K562 (cell line): ENCODE measurements at places on chromosomes 7 and 10.

- DNase-seq, result no peak
Observed at GRCh38 chr10:96417441-96417840, 58.6 kb upstream of the OPALIN start.

DNA sequence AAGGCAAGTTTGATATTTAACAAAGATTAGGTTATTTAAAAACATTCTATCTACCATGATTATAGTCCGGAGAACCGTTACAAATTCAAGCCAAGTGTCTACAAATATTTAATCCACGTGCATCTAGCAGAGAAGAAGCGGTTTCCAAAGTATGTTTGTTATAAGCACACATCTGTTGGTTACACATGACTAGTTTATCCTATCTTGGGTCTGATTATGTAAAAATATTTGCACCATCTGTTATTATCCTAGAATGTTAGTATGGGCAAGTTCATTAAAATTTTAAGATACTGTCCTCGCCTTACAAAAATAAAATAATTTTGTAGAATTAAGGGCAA is 289.2 kb upstream of the VSTM2A start:
- no peak for DNase-seq

GRCh38 chr10:52523696-52524095 is 209.6 kb downstream of the DKK1 start:
- no peak for DNase-seq

DNA sequence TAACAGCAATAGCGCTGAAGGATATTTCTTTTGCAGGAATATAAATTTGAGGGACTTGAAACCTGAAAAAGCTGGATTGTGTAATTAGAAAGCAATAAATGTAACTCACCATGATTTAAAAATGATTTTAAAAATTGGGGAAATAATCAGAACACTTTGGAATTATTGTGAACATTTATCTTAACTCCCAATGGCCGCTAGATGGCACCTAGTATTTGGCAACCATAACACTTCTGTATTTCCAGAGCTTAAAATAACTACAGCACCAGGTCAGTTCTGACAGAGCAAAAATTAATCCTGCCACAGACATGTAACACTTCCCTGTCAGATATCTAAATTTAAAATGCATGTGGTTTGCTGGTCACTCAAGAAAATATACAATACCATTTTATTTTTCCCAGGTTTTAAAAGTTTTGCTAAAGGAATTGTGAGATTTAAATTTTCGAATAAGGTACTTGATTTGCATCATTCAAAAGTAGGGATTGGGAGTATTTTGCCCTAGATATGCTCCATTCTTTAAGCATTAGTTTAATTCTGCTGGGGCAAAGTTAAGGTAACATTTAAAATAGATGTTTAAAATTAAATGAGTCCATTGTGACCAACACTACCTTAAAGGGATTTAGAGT is 144.5 kb downstream of the PPP1R3A start:
- DNase-seq, result peak; percentile 35

DNA sequence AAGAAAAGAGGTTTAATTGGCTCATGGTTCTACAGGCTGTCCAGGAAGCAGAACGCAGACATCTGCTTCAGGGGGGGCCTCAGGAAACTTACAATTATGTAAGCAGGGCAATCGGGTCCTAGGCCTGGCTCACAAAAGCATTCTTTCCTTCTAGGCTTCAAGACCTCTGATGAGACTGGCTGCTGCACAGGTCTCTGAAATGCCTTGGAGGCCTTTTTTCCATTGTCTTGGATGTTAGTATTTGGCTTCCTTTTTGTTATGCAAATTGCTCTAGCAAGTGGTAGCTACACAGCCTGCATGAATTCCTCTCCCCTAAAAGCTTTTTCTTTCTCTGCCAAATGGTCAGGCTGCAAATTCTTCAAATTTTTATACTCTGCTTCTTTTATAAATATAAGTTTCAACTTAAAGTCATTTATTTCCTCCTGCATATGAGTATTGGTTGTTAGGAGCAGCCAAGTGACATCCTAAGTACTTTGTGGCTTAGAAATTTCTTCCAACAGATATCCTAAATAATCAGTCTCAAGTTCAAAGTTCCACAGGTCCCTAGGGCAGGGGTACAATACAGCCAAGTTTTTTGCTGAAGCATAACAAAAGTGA is 83.1 kb upstream of the SEMA3A start:
- no peak for DNase-seq

DNA sequence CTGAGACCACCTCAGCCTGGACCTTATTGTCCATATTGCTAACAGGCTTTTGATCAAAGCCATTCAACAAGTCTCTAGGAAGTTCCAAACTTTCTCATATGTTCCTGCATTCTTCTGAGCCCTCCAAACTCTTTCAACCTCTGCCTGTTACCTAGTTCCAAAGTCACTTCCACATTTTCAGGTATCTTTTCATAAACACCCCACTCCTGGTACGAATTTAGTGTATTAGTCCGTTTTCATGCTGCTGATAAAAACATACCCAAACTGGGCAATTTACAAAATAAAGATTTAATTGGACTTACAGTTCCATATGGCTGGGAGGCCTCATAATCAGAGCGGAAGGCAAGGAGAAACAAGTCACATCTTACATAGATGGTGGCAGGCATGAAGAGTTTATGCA is 836.8 kb downstream of the SORCS1 start:
- DNase-seq, result no peak

- no peak for DNase-seq
Observed at GRCh38 chr10:114258274-114258840, 19.3 kb downstream of the VWA2 start.

DNA sequence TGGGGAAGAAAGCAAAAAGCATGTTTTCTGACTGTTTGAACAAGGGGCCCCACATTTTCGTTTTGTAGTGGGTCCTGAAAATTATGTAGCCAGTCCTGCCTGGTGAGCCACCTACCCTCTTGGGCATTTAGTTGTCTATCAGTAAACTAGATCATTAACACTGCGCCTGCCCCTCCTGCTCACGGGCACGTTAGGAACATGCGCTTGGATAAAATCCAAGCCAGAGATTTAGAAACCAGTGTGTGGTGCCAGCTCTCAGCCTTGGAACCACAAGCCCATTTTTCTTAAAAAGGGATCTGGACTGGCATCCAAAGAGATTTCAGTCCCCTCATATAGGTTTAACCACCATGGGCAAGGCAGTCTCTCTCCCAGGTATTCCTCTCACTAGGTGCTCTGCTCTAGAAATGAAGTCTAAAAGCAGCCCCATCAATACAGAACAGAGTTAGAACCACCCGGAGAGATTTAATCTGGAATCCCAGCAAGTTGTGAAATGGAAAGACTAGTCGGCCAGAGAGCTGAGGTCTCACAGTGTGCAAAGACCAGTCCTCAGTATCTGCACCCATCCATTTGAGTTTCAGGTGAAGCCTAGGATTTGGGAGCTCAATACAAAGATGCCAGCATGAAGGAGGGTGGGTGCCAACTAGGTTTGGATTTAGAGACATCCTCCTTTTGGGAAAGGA is 123.9 kb upstream of the TCF7L2 start:
- DNase-seq, result no peak

DNA sequence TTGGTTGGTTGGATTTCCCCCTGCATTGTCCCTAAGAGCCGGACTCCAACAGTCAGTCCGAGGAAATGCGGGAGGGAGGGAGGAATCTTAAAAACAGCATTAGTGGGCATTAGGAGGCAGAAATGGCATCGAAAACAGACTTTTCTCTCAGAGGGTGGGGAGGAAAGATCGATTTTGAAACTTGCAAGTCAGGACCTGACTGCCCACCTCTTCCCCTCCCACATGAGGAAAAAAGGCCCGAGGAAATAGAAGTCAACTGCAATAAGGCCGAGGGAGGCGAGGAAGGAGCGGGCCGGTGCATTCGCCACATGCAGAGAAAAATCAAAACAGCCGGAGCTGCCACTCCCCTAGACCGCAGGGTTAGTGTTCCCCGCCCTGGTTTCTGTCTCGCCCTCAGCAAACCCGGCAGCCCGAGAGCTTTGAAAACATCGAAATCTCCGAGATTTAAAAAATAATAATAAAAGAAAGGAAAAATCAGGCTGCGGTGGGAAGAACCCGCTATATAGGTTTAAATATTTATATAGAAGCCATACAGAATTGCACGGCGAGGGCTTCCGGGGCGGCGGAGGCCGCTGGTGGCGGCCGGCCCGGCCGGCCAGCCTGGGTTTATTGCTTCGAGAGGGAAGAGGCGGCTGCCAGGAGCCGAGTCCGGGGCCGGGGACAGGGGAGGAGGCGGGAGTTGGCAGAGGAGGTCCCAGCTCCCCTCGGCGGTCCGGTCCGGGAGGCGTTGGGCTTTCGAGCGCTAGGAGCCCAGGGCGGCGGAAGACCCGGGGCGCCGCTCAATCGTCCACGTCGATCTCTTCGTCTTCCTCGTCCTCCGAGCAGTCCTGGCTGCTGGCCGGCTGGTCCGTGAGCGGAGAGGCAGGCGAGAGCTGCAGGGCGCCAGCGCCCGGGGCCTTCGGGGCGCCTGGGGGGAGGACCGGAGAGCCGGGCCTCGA is 2.5 kb downstream of the LBX1 start:
- DNase-seq, result no peak

DNA sequence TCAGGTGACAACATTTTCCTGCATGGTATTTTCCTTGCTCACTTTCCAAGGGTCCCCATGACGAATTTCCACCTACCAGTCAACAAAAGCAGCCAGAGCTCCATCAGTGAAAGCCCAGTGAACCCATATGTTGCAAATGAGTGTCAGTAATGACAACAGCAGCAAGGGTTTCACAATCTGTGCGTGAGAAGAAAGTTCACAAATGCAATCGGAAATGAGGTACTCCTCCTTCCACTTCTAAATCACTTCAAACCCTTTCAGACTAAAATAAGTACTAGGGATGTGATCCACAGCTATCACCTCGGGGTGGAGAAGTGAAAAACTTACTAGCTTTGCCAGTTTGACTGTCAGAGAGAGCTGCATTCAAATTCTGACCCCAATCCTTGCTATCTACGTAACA is 55.6 kb upstream of the BET1 start:
- no peak for DNase-seq

GRCh38 chr7:101998029-101998905 is 180.8 kb downstream of the CUX1 start:
- DNase-seq, result no peak
